ENCODE measurements at places on chromosomes 16 and 17.

DNA sequence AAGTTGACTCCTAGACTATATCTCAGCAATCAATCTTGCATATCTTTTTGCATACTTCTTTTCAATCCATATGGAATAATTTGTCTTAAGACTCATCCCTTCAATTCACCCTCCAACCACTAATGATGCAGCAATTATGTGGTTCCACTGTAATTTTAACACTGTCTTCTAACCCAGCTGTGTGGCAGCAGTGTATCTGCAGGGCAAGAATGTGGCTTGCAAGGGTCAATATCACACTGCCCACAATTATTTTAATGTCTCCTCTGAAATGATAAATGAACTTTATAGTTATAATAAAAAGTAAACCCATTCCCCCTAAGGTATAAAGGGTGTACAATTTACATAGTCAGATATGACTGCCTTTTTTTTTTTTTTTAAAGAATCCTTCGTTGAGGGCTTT is 48.6 kb downstream of the FTO start:
- DNase-seq = no peak

DNA sequence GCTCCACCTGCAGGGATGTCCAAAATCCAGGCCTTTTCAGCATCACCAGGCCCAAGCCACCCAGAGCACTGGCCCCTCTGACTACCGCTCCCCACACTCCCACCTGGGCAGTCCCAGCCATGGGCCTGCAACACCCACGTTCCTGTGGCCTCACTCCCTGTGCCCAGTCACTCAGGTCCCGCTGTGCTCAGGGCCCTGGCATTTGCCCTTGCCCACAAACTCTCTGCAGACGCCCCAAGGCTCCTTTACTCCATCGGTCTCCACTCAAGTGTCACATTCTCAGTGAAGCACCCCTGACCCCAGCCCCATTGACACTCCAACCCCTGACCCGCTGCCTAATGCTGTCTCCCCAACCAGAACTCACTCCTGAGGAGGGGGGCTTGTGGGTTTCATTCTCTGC is 23.6 kb downstream of the MPG start:
- DNase-seq = no peak

GRCh38 chr16:27390151-27390550 is 11.8 kb upstream of the IL21R start:
- no peak for DNase-seq

- no peak for DNase-seq
Observed at GRCh38 chr16:55051571-55052347, 121.1 kb downstream of the IRX5 start.

DNA sequence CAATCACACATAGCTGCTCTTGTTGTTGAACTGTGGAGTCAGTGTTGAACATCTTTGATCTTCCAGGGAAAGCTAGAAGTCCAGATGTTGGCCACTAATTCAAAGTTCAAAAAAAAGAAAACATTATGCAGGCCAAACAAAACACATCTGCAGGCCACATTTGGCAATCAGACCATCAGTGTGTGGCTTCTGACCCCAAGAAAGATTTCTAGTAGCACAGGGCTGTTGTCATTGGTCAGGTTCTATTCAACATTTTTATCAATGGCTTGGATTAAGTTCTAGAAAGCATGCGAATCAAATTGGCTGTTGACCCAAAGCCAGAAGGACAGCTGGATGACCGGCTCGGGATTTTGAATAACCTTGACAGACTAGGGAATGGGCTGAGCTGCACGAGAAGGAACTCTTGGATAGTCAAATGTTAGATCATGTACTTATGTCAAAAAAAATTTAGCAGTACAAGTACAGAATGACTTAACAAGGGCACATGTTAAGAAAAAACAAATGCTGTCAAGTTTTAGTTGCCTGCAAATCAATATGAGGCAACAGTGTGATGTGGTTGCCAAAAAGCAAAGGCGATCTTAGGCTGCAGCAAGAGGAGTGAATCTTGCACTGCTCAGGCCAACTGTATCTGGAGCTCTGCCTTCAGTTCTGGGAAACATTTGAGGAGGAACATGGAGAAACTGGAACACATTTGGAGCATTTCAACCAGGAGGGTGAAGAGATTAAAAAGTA is 187.6 kb downstream of the RGS9 start:
- DNase-seq = no peak

DNA sequence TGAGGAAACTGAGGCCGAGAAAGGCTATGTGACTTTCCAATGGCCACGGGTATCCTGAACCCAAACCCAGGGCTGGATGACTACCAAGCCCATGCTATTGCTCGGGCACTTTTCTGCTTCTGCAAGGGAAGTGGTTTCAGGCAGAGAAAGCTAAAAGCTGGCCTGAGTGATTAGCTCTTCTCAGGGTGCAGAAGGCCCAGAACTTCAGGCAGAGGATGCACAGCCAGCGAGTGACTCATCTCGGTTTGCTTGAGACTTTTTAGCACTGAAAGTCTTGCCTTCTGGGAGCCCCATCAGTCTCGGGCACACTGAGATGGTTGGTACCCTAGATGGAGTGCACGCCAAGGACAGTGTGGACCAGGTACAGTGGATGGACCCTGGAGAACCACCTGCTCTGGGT is 129.5 kb upstream of the SDK2 start:
- no peak for DNase-seq

- DNase-seq = no peak
Observed at GRCh38 chr17:13283606-13284005, 265.8 kb upstream of the ELAC2 start.

DNA sequence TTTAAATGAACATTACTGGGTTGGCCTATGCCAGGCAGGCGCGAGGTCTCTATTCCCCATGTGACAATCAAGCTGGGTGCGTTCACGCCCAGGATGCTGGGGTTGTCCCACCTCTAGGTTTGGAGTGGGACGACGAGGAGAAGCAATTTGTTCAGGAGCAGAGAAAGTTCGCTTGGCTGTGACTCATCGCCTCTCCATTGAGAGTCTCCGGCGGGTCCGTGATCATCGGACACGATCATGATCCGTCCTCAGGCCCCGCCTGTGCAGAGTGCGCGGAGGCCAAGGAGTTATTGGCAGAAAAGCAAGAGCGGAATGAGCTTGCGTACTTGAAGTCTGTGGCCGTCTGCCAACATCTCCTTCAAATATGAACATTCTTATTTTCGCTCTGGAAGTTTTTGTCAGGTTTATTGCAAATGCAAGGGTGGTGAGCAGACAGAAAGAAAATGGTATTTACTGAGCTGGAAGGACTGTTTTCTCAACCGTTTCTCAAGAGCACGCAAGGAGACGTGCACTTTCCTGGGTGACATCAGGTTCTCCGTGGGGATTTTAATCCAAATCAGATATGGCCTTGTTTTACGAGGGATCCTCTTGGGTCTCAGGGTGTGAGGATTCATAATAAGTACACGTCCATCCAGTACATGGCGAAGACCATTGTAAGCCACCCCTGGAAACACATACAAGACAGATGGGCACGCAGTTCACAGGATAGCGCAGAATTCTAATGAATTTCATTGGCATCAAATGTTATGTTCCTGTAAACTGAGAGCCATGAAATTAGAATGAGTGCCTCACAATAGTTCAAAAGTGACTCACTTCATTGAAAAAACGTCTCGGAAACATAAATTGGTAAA is 70.1 kb upstream of the CREBBP start:
- no peak for DNase-seq

DNA sequence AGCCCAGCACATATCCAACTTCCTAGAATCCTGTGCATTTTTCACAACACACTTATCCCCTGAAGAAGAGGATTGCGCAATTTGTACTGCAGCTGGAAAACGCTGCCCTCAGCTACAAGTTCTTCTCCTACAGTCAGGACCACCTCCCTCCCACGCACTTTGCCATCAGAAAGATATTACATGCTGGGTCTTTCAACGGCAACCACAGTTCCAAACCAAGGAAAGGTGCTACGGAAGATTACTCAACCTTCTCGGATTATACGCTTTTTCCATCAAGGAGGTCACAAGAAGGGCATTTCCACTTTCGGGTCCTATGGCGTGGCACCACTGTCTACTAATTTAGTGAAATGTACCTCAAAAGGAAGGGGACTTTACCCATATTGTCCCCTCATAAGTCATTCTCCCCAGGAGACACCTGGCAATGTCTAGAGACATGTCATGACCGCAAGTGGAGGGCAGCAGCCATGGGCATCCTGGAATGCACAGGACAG is 35.2 kb downstream of the USP7 start:
- no peak for DNase-seq

DNA sequence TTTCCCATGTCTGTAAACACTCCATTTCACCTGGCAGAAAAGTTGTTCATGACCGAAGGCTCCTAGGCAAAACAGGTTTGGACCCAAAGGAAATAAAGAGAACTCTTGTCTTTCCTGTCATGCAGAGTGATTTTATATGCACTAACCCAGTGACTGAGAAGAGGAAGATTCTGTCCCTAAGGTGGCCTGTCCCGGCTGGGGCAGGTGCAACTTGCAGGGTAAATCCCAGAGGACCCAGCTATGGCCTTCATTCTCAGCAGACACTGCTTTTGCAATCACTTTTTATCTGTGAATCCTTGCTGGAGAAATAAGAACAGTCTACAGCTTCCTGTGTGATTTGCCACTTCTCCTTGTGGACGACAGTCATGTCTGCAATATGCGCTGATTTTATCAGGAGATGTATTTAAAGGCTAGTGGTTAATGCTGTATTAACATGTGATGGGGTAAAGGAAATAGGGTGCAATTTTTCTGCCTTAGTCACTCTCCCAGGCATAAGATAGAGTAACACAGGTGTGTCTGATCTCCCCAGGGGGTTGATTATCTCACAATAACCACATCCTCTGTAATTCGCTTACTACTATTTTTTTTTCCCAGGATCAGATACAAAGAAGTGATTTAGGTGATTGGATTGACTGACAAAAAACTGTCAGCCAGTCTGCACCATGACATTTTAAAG is 696.8 kb upstream of the SOX9 start:
- no peak for DNase-seq

- no peak for DNase-seq
Observed at GRCh38 chr17:63629627-63630026, 7.4 kb downstream of the MAP3K3 start.

Data from nephron progenitor cell (in vitro differentiated cells).